ENCODE measurements at places on chromosomes 16 and 17.

DNA sequence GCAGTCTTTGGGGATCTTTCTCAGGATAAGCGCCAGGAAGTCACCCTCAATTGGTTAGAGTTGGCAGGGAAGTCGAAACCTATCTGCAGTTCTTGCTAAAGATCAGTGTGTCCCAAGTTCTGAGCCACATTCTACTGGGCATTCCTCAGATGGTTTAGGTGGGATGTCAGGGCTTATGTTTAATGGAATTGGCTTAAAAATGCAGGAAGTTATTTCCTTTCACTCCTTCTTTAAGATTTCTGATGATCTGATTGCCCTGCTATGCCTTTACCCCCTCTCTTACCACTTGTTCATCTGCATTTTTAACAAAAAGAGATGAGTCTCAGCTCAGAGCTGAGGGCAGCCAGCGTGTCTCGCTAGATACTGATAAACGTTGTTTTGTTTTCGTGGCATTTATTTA lies 30.8 kb downstream of the FOXL1 start:
- DNase-seq, result no peak

- DNase-seq, result no peak
These were observed 14.5 kb upstream of the CNOT1 start for GRCh38 chr16:58644108-58644507.

DNA sequence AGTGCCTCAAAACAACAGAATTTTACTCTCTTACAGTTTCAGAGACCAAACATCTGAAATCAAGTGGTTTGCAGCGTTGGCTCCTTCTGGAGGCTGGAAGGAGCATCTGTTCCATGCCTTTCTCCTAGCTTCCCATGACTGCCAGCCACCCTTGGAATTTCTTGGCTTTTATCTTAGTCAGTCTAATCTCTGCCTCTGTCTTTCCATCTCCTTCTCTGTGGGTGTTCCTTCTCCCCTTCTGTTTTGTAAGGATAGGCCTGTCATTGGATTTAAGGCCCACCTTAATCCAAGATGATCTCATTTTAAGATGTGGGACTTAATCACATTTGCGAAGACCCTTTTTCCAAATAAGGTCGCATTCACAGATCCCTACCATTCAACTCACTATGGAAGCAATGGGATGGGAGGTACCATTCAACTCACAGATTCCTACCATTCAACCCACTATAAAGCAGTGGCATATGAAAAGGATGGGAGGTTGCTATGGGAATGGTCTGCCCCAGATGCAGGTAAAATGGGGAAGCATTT lies 321.8 kb downstream of the WWOX start:
- no peak for DNase-seq

DNA sequence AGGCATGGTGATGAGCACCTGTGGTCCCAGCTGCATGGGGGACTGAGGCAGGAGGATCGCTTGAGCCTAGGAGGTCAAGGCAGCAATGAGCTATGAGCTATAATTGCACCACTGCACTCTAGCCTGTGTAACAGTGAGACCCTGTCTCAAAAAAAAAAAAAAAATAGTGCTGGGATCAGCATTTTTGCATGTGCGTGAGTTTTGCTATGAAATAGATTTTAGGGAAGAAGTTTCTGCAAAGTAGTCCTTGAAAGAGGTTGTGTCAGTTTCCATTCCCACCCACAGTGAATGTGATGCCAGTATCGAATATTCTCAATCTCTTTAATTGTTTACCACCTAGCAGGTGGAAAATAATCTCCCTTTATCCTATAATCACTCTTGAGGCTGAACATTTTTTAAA lies 26.3 kb upstream of the ARHGAP17 start:
- DNase-seq, result no peak

DNA sequence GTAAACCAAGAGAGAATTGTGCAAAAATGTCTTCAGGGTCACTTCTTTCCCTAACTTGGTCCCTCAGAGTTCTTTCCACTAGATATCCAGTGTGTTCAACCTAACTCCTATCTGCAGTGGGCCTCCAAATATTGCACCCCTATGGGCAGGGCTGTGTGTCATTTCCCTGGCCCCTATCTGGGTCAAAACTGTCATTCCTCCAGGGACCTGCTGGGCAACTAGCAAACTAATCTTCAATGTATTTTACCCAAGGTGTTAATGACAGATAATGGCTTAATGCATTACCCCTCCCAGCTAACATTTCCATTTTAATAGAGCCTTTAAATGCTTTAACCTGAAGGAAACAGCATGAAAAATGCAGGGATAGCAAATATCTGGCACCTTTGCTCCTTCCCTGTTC lies 25.8 kb upstream of the SKAP1 start:
- no peak for DNase-seq

- no peak for DNase-seq
These were observed 24.7 kb upstream of the KLHDC4 start for GRCh38 chr16:87790292-87791100.

- DNase-seq, result no peak
These were observed 1.8 kb upstream of the RARA start for GRCh38 chr17:40307001-40307730.

DNA sequence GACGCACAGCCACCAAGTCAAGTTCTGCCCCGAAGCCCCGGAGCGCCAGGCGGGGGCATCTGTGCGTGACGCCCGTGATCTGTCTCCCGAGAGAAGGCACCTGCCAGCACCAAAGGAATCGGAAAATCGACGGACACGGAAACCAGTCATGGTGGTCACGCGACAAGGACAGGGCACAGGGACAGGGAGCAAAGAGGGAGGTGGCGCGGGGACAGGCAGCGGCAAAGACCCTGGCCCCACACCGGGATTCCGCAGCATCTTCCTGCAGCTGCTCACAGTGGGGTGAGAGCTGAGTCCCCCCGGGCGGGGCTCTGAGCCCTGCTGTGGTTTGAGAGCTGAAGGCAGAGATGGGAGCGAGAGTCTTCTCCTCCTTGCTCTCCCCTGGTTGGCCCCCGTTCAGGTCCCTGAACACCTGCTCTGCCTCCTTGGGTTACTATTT lies 56.4 kb downstream of the ABR start:
- no peak for DNase-seq

DNA sequence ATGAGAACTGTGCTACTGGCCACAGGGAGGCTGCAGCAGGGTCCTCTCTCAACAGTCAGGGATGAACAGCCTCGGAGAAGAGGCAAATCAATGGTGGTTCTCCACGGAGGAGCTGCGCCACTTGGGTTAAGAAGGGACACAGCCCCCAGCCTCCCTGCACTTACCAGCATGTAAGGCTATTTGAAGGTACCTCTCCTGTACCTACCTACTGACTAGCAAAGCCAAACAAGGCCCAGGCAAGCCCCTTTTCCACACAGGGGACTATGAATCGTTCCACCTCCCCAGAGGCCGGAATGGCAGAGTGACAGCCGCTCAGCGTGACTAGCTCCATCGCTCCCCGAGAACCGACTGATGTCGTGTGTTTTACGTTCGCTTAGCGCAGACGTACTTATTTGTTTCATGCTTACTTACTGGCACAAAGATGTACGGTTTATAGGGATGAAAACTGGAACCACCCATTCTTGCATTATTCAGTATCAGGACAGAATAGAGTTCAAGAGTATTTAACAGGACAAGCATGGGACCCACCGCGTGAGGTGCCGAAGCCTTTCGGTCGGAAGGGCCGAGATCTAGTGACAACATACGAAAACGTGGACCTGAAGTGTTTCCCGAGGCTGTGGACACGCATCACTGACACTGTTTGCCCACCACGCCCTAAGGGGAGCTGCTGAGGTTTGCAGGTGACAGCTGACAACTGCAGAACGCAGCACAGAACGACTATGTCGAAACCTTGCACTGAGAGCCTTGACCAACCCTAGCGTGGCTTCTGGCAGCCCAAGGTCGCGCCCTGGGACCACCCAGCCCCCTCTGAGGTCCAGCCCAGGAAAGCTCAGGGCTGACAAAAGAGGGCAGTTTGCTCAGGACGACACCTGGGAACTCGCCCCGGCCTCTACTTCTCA lies 1.0 kb downstream of the TEPSIN start:
- no peak for DNase-seq

- DNase-seq, result no peak
These were observed 16.6 kb downstream of the ITPRIPL2 start for GRCh38 chr16:19130385-19130784.

GRCh38 chr17:40558890-40559563 lies 6.2 kb downstream of the CCR7 start:
- no peak for DNase-seq

DNA sequence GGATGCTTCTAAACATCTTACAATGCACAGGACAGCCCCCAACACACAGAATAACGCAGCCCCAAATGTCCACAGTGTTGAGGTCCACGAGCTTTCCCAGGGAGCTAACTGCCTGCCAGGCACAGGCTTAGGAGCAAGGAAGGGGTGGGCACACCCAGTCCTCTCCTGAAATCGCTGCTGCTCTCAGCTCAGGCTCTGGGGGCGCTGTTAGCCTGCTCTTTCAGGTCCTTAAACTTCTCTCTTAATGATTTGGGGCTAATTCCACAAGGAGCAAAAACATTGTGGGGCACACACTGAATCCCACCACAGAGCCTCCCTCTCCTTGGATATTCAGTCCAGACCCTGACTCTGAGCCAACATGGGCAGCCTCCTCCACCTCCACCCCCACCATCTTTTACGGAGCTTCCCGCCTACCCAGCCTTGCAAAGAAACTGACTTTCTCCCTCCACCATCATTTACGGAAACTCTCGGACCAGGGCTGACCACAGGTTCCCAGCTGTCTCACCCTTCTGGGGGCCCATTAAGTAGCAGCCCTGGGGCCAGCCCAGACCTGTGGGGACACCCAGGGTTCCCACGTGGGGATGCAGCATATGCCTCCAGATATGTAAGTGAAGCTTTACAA lies 1.1 kb downstream of the CD300H start:
- peak; percentile 57 for DNase-seq

DNA sequence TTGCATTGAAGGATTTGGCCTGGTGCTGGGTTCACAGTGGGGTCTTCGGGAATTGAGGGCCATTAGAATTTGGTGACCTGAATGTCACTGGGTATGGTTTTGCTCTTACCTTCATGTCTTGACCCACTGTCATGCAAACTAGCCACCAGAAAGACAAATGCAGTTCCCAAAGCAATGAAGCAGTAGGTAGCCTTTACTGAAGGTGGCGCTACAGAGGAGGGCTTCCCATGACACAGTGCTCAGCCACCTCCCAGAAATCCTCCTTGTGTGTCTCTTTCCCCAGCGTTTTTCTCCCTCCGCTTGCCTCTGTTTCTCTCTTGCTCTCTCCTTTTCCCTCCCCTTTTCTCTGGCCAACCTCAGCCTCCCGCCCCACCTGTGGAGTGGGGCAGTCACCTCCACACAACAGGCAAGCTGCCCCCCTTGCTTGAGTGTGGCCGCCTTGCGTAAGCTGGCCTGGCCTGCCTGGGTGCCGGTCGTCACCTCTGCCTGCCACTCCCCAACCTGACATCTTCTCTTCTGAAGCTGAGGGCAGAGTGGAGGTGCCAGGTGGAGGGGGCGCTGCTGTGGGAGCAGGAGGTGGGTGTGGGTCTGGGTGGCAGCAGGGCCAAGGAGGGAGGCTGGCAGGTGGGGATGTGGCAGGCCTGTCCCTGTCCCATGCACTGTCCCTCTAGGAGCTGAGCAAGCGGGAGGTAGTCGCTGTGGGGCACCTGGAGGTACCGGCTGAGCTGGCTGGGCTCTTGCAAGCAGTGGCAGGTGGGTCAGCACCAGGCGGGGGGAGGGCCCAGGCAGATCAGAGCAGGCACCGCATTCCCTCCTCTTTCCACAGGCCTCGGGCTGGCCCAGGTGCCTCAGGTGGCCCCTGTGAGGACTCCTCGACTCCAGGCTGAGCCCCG lies 34.7 kb downstream of the MYO15A start:
- peak; percentile 10 for DNase-seq

GRCh38 chr17:79678091-79678735 lies 52.5 kb upstream of the ENPP7 start:
- no peak for DNase-seq

- DNase-seq, result peak; percentile 64
These were observed at the start of gene MPP3 for GRCh38 chr17:43832976-43833829. Gene MPP3, minus strand, starts transcription at chr17:43833146. Its CDS starts 1,240 bp downstream, at chr17:43831906.

- DNase-seq, result no peak
These were observed 88.7 kb downstream of the GRIN2A start for GRCh38 chr16:10093576-10093975.

GRCh38 chr17:46982577-46982976 lies 3.5 kb upstream of the RPRML start:
- DNase-seq, result no peak

DNA sequence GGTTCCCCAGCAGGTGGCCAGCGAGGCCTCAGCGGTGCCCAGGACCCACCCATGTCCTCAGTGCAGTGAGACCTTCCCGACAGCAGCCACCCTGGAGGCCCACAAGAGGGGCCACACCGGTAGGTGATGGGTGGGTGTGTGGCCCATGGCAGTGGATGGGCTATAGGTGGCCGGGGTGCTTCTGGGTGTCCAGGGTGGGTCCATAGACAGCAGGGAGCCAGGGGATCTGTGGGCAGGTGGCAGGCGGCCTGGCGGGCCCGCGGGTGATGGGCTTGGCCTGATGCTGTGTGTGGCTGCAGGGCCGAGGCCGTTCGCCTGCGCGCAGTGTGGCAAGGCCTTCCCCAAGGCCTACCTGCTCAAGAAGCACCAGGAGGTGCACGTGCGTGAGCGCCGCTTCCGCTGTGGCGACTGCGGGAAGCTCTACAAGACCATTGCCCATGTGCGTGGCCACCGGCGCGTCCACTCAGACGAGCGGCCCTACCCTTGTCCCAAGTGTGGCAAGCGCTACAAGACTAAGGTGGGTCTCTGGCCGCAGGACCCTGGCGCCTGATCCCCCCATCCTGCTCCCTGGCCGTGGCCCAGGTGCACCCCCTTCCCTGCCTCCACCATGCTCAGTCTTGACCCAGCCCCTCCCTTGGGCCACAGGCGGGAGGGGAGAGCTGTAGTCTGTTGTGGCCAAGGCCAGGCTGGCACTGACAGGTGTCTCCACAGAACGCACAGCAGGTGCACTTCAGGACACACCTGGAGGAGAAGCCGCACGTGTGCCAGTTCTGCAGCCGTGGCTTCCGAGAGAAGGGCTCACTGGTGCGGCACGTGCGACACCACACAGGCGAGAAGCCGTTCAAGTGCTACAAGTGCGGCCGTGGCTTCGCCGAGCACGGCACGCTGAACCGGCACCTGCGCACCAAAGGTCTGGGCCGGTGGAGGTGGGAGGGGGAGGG lies 2.1 kb upstream of the DNASE1L2 start:
- DNase-seq, result no peak

- no peak for DNase-seq
These were observed 154.1 kb upstream of the RPL38 start for GRCh38 chr17:74049167-74049966.

DNA sequence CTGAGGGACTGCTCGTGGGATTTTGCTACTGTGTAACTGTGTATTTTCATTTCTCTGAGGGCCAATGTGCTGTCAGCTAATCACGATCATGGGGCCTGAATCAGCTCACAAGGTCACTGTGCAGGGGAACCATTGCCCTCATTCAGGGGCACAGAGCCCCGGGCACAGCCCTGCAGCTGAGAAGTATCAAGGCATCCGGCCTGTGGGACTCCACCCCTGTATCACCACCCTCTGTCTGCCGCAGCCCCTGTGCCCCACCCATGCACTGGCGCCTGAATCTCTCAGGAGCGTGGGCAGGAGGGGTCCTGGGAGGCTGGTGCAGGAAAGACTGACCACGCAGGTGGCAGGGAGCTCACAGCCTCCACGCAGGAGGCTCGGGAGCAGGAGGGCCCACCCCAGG lies 43.4 kb upstream of the RASD1 start:
- no peak for DNase-seq

- no peak for DNase-seq
These were observed 290.7 kb upstream of the ASIC2 start for GRCh38 chr17:33583518-33584417.

Measured in common myeloid progenitor, CD34-positive (primary cell).